Activated CD4-positive, alpha-beta T cell treated with anti-CD3 and anti-CD28 coated beads, Interleukin-2, amount 50 U/mL, for 1 hour (primary cell): ENCODE measurements at places on chromosomes 7 and 10.

DNA sequence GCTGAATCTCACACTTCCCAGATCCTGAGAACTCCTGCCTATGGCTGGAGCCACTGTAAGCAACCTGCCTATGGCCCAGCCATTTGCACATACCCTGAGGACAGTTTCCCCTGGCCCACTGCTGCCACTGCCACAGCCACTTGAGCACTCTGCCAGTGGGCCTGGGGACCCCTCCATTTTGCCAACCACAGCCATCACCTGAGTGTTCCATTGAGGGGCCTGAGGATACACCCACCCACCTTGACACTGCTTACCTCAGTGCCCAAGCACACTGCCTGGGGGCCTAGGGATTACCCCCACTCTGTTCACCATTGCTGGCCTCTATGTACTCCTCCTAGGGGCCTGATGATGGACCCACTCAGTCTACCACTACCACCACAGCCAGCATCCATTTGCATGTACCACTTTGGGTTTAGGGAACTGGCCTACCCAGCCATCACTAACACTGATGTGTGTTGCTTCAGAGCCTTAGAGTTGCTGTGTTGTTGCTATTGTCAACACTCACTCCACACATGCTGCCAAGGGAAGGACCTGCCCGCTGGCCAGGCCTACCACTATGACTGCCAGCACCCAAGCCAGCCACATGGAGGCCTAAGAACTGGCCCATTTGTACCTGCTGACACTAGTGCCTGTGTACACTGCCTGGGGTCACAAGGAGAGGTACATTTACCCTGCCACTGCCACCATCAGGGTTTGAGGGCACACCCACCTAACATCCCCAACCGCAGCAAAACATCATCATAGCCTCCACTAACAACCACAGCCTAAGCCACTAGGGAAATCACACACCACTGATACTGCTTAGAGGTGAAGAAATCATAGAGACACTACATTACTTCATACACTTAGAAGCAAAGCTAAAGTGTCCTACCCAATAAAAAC is 45.9 kb upstream of the ANTXRL start:
- no peak for DNase-seq

DNA sequence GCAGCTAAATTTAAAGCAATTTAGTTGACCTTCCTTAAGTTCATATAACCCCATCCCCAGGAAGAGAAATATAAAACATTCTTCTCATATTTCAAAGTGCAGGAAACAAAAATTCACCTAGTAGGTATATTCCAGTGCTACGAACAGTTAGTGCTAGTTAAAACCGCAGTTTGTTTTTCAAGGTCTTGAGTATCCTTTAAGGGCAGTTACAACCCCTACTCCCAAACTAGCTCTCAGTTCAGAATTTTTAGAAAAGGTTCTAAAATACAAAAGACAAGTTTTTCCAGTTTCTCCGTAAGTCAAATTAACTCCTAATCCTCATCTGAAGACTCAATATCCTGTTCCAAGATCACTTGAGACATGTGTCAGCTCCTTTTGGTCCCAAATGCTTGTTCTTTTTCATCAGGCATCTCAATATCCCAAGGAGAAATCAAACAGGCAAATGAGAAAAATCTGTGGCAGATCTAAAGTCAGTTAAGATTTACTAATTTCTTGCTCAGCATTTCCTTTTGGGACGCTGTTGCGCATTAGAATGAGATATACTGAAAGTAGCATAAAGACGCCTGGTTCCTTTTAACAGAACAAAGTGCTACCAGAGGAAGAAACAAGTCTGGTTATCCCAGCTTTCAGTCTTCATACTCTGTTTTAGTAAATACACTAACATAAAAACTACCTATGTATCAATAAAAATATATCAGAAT is 51.8 kb downstream of the ARHGAP12 start:
- no peak for DNase-seq

GRCh38 chr10:3248526-3249306 is 76.1 kb upstream of the PITRM1 start:
- no peak for DNase-seq

DNA sequence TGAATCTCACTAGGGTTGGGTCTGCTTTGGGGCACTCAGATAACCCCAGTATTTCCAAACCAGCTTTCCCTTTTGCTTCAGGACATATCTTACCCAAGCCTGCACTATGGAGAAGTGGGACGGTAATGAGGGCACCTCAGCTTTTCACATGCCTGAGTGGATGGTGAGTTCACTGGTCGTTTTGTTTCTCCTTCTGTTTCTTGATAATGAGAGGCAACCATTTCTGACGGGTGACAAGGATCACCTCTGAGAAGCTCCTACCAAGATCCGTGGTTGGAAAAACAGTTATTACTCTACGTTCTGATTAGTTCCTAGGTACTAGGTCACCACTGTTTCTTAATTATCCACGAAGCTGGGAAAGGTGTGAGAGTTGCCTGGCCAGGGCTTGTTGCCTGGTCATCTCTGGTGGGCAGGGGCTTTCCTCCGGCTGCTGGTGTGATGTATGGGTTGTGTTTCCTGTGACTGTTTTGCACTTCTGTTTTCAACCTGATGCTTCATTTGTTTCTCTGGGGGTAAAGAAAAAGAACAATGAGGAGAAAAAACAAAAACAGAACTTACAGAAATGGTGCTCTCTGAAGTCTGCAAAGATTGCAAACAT is 65.7 kb upstream of the STRIP2 start:
- no peak for DNase-seq

DNA sequence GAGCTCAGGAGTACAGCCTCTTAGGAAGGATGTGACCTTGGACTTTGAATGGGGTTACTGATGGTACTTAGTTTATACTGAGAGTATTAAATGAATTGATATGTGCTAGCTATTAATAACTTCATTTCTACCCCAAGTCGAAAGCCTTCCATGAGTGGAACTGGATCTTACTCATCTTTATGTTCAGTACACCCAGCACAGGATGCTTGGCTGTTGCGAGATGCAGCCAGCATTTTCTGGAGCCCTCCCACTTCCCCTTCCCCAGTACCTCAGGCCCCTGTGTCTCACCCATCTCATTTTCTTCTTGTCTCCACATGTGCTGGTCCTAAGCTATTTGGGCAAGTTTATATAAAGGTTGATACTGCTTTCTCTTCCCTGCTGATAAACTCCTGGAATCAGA is 7.2 kb downstream of the UPP1 start:
- no peak for DNase-seq

GRCh38 chr7:69922026-69922803 is 323.9 kb downstream of the AUTS2 start:
- DNase-seq: no peak

- DNase-seq: no peak
Measured at GRCh38 chr7:98186452-98187137, 24.6 kb upstream of the BHLHA15 start.

- DNase-seq: no peak
Measured at GRCh38 chr10:59129867-59130266, 46.6 kb upstream of the PHYHIPL start.

GRCh38 chr10:35462491-35462934 is 126.2 kb downstream of the CCNY start:
- DNase-seq: no peak

DNA sequence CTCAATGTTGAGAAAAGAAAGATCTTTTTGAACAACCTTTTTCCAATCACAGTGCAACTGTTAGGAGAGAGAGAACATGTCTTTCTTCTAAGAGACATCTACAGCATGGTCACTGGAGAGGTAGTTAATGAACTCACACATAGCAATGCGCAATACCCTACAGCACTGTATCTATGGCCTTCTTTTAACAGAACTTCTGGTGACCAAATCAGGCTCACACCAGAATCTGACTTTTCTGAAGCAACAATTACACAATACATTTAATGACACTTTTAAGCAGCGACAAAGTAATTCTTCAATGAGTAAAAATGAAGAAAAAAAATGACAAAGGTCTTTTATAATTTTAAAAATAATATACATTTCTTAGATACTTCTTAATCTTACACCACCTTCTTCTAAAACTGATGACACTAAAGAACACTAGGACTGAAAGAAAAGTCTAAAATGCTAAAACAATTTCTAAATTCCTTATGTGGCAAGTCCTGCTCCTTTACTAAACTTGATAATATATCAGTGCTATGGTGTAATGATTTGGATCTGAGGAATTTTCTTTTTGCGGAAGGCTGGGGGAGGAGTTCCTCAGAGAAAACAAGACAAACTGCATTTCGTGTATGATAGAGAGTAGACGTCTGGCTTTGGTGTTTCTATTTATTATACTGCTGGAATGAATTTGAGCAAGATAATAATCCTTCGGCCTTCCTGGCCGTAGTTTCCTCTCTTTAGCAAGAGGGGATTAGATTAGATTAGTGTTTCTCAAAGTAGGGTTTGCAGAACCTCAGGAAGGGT is 166.3 kb downstream of the ZNF438 start:
- no peak for DNase-seq

- DNase-seq: no peak
Measured at GRCh38 chr7:145183069-145183468, 347.2 kb upstream of the TPK1 start.

DNA sequence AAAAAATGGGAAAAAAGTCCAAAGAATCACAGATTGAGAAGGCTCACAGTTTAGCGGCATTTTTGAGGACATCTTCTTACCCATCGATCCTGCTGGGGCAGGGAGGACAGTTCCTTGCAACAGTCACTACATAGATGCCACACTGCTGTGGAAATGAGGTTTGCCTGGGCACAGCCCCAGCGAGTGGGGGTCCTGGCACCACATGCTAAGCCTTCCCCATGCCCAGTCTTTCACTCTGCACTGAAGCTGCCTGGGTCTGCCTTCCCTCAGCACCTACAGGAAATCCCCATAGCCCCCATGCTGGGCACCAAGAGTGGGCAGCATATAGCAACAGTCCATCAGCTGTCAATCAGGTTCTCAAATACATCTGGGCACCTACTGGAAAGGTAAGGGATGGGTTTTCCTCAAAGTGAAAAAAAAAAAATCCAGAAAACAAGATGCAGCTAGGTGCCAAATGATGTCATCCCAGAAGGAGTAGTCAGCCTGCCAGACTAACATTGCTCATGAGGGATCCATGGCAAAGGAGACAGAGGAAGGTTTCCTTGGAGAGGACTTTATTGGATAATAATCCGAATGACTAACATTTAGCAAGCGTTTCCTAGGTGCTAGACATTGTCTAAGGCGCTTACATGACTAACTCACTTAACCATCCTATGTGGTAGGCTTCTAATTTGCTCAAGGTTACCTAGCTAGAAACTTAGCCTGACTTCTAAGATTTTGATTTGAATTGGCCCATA is 125.7 kb upstream of the CXCL12 start:
- no peak for DNase-seq

DNA sequence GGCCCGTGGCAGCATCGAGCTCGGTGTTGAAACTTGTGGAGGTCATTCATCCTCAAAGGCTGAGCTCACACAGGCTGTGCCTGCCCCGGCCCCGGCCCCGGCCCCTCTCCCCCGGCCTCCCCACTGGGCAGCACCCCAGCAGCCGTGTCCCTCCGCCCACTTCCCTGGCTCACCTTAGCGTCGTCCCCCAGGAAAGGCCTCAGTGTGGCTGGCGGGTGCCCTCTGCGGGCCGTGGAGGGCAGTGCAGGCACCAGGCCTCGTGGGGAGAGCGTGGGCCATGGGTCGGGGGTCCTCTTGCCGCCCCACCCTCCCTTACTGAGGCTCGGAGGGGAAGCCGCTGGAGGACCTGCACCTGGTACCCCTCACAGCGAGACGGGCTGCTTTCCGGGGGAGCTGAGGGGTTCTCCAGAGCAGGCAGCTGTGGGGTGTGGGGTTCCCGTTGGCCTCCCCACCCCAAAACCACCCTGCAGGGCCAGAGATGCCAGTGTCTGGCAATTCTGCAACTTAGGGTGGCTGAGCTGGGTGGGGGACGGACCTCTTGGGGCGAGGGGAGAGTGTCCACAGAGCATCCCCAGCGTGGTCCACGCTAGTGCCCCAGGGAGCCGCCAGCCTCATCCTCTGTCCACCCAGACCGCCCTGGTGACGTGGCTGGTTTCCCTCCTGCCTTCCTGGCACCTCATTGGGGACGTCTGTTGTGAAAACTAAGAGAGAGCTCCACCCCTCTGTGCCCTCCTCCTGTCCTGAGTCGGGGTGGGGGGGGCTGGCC is 44.2 kb upstream of the DPYSL4 start:
- peak; percentile 48 for DNase-seq

DNA sequence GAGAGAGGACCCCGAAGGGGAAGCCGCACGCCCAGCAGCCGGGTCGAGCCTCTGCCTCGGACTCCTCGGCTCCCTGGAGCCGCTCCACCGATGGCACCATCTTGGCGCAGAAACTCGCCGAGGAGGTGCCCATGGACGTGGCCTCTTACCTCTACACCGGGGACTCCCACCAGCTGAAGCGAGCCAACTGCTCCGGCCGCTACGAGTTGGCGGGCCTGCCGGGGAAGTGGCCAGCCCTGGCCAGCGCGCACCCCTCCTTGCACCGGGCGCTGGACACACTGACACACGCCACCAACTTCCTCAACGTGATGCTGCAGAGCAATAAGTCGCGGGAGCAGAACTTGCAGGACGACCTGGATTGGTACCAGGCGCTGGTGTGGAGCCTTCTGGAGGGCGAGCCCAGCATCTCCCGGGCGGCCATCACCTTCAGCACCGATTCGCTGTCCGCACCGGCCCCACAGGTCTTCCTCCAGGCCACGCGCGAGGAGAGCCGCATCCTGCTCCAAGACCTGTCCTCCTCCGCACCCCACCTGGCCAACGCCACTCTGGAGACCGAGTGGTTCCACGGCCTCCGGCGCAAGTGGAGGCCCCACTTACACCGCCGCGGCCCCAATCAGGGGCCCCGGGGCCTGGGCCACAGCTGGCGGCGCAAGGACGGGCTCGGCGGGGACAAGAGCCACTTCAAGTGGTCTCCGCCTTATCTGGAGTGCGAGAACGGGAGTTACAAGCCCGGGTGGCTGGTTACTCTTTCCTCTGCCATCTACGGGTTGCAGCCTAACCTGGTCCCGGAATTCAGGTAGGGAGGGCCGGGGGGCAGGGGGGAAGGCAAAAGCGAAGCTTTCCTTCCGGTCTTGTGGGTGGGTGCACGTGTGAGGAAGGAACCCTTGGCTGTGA is 973 bp downstream of the GPR158 start:
- DNase-seq: no peak

DNA sequence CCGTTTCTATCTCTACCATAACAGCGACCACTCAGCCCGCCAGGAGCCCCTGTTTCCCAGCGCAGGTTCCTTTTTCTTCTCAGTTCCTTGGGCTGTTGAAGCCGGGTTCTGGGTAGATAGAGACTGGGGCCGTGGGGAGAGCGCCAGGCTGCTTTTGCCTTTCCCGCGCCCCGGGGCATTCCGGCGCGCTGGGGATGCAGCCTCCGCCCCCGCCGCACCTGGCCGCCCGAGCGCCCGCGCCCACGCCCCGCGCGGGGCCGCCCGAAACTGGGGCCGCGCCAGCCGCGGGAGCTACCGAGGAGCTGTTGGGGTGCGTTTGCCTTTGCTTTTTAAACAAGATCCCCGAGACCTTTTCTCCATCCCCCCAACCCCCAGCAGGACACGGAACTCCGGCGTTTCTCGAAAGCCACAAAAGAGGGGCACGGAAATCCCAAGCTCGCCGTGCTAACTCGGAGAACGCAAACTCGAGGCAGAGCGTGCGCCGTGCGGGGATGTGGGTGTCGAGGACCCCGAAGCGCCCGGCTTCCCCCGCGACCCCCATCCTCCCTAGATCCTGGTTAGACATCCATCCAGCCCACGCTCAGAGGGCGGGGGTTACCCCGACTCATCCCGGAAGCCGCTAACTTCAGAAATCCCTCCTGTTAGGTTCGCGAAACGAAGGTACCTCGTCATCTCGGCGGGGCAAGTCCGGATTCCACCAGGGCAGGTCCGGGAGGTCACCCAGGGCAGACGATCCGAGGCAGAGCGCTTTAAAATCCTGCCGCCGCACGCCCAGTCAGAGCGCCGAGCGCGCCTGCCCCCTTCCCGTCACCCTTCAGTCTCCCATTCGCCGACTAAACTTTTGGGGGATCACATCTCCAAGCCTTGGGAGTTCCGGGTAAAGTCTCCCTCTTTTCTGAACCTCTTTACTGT is 1.0 kb downstream of the GRM8 start:
- no peak for DNase-seq

- DNase-seq: no peak
Measured at GRCh38 chr10:98251399-98251798, 16.6 kb downstream of the LOXL4 start.
